ENCODE measurements at places on chromosomes 13 and 19.

DNA sequence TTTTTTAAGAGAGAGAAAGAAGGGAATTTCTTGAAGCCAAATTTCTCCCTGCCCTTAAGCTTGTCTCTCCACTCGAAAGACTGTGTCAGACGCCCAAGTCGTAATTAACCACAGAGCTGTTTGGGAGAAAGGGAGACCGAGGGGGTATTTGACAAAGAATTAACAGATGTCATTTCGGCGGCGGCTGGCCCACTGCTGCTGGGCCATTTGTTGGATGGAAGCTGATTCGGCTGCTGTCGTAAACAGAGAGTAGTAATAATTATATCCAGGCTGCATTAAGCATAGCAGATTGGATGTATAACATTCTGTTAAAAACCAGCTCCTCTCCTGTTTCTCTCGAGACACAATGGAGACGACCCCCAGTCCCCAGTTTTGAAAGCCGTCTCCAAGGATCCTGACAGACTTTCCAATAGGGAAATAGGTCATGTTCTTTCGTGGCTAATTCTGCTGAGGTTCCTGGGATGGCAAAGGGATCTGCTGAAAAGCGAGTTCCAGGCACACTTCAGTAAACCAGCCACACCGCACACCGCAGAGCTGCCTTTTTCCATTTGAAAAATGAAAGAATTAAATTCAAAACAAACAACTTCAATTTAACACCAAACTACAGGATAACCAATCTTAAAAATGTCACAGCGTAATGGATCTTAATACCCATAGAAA lies 71.5 kb downstream of the KCTD15 start:
- peak; percentile 33 for DNase-seq

DNA sequence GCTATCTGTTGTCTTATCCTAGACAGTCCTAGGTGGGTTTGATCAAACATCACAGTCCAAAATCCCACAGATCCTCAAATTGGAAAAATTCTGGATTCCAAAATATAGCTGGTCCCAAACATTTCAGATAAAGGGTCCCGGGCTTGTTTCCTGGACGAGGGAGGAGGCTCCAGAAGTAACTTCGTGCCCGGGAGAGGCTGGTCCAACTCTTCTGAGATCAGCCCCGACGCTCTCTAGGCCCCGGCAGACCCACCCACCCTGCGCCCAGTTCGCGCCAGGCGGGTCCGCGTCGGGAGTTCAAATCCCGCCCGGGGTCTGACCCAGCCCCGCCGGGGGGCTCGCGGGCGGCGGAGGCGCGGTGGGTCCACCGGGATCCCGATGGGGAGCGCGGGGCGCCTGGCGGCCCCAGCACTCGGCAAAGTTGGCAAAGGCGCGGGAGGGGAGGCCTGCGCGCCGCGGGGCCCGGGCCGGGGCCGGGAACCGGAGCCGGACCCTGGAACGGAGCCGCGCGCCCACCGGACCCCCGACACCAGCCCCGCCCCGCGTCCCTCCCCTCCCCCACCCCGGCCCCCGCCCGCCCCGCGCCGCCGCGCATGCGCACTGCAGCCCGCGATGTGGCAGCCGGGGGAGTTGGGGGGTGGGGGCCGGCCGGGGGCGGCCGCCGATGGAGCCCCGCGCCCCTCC lies 513 bp downstream of the MIER2 start:
- peak; percentile 36 for DNase-seq

- DNase-seq: no peak
Measured at GRCh38 chr19:17522988-17523872, 11.8 kb downstream of the PGLS start.

- DNase-seq: no peak
Measured at GRCh38 chr19:54268936-54269335, 11.9 kb upstream of the LILRB5 start.

- DNase-seq: no peak
Measured at GRCh38 chr19:50669302-50670101, 20.3 kb downstream of the C19orf81 start.

DNA sequence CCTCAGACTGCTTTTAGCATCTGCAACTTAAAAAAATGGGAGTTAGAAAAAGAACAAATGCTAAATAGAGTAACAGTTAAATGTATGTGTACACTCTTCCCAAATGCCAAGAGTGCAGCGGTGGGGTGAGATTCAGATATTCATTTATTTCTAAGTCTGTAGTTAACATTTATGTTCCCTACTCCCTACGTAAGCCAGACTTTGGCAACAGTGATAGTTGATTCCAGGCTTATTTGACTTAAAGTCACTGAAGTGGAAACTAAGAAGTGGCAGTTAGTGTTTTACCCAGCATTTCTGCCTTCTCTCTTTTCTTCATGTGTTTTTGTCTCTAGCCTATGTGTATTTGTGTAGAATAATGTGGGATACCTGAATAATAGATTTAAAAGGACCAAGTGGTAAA lies 4.5 kb downstream of the MIR17HG start:
- DNase-seq: no peak

DNA sequence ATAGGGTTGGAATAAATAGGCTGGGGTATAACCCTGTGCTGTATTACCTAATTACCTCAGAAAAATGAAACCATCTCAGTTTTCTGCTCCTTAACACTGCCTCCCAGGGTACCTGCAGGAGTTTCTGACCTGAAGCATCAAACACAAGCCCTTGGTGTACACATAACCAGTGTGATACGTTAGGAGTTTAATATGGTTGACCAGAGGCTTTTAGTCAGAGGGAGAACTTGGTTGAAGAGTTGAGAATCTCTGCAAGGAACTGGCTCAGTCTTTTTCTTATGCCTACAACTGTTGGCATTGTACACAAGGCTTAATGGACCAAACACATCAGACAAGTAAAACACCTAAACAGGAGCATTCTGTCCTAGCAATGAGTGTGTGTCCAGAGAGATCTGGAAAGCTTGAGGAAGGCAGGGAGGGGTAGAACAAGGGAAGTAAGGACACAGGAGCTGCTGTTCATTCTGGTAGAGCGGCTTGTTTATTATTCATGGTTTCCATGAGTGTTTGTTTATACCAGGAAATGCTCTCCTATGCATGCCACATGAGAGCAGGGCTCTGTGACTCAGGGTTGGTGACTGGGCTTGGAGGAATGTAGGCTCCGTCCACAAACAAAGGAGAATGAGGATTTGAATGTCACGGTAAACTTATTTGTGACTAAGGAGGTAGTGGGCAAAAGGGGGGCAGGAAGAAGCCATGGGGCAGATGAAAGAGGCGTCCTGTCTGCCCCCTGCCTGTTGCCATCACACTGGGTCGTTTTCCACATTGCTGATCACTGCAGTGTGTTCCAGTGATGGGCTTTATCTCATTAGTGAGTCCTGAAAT lies 11.9 kb upstream of the SPATA13 start:
- peak; percentile 73 for DNase-seq

GRCh38 chr19:2057484-2058469 lies 6.7 kb upstream of the MKNK2 start:
- no peak for DNase-seq
